ENCODE measurements at places on chromosomes 5 and 9.
A peak's percentile ranks its signal among the peaks of the same experiment; 100 is the strongest.

GRCh38 chr5:151469992-151470391, 22.6 kb downstream of the SLC36A1 start:
- no peak overlapping the region for H3K4me3 ChIP-seq
- peaks cover 17% of the 10 kb centered on the region for H3K36me3 ChIP-seq
- H3K27me3 ChIP-seq: no peaks in the 10 kb centered on the region
- no peak overlapping the region for H3K27ac ChIP-seq

- peak; percentile 80 for DNase-seq
- peak overlapping the region; percentile 61 for H3K4me3 ChIP-seq
- peak overlapping the region; percentile 100 for H3K27ac ChIP-seq
- peaks cover 93% of the 10 kb centered on the region for H3K4me1 ChIP-seq
Measured at GRCh38 chr5:142095035-142095434, 13.5 kb upstream of the NDFIP1 start.

DNA sequence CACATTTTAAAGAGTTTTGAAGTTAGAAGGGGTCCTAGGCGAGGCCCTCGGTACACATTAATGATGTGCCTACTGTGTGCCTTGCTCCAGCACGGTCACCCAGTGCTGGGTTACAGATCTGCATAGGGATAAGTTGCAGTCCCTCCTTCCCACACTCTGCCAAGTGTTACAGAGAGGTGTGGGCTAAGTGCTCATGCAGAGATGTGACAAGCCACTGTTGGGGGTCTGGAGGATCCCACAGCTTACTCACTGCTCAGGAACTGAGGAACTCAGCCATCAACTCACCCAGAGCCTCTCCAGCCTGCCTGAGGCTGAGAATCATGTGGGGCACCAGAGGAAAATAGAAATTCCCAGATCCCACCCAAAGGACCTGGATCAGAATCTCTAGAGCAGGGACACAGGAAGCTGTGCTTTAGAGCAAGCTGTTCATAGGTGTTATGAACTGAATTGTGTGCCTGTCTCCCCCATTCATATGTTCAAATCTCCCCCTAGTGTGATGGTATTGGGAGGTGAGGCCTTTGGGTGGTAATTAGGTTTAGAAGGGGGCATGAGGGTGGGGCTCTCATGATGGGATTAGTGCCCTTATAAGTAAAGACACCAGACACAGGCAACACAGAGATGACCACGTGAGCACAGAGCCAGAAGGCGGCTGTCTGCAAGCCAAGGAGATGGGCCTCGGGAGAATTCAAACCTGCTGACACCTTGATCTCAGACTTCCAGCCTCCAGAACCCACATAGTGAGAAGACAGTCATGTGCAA, 164.1 kb downstream of the HSD17B3 start:
- no peaks in the 10 kb centered on the region for H3K27me3 ChIP-seq
- DNase-seq: no peak
- peaks cover 20% of the 10 kb centered on the region for H3K4me1 ChIP-seq

DNA sequence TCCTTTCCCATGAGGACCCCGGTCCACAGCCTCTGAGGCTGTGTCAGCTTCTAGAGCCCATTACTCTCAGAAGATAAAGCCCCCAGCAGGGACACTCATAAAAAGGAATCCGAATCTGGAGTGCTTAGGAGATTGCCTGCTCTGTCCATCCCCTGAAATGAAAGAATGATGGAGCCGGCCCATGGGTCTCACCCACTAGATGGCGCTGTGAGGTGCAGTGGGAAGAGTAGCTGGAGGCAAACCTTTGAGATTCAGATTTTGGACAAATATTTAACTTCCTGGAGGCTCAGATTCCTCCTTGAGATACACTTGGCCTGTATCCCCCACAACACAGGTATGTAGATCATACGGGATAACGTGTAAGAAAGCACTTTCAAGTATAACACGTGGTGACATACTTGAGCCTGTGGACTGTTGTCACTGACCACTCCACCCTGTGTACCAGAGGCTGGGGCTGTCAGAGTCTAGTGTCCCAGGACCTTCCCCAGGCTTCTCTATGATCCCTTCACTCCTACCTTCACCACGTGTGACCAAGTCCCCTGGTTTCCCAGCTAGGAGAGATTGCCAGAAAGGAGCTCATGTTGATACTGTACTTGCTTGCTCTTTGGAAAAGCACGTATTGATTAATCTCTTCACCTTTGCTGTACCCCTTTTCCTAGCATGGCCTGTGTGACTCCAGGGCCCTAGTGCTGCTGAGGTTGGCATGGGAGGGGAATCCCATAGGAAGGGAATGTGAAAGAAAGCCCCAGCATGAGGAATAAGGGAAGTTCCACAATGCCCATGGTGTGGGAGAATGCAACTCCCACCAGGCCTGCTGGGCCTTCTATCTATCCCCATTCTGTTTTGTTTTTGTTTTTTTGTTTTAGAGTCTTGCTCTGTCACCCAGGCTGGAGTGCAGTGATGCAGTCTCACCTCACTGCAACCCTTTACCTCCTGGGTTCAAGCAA, 32.1 kb downstream of the TRMO start:
- peaks cover 5% of the 10 kb centered on the region for H3K4me1 ChIP-seq
- peak; percentile 76 for DNase-seq
- H3K27ac ChIP-seq: no peak overlapping the region
- H3K36me3 ChIP-seq: peaks cover 3% of the 10 kb centered on the region
- H3K4me3 ChIP-seq: no peak overlapping the region
- no peaks in the 10 kb centered on the region for H3K27me3 ChIP-seq

- peaks cover 40% of the 10 kb centered on the region for H3K27me3 ChIP-seq
- no peaks in the 10 kb centered on the region for H3K36me3 ChIP-seq
- no peak overlapping the region for H3K4me3 ChIP-seq
- DNase-seq: no peak
Measured at GRCh38 chr9:133278161-133279114, 3.4 kb upstream of the ABO start.

DNA sequence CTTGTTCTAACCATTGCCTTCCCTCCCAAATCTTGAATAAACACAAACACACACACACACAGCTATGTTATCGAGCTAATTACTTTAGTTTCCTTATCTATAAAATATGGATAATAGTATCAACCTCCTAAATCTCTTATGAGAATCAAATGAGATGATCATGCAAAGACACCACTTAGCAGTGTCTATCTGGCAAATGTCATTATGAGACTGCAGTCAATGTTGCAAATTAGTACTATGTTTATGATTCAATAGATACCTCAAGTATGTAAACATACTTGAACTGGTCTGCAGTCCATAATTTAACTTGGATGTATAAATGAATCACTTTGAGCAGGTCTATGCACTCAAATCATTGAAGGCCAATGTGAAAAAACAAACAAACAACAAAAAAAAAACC, 22.2 kb upstream of the ERAP2 start:
- H3K4me1 ChIP-seq: no peaks in the 10 kb centered on the region
- no peak for DNase-seq
- H3K36me3 ChIP-seq: no peaks in the 10 kb centered on the region
- no peak overlapping the region for H3K27ac ChIP-seq
- H3K27me3 ChIP-seq: no peaks in the 10 kb centered on the region
- H3K4me3 ChIP-seq: no peak overlapping the region

- DNase-seq: no peak
- H3K4me1 ChIP-seq: no peaks in the 10 kb centered on the region
- H3K4me3 ChIP-seq: no peak overlapping the region
Measured at GRCh38 chr5:61748651-61749050, 416.6 kb downstream of the ZSWIM6 start.

DNA sequence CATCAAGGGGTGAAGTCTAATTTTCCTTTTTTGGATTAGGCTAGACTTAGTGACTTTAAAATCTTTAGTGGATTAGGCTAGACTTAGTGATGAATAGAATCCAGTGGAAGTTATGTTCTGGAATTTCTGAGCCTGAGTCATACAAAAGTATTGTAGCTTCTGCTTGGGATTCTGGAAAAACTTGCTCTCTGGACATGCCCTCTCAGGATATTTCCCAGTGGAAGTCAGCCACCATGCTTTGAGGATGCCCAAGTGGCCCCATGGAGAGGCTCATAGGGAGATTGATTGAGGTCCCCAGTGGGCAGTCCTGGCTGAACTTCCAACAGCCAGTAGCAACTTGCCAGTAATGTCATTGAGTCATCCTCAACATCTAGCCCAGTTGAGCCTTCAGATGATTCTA, 112.4 kb upstream of the PRLR start:
- DNase-seq: no peak
- no peaks in the 10 kb centered on the region for H3K36me3 ChIP-seq
- H3K4me3 ChIP-seq: no peak overlapping the region
- no peak overlapping the region for H3K27ac ChIP-seq
- peaks cover 4% of the 10 kb centered on the region for H3K27me3 ChIP-seq

DNA sequence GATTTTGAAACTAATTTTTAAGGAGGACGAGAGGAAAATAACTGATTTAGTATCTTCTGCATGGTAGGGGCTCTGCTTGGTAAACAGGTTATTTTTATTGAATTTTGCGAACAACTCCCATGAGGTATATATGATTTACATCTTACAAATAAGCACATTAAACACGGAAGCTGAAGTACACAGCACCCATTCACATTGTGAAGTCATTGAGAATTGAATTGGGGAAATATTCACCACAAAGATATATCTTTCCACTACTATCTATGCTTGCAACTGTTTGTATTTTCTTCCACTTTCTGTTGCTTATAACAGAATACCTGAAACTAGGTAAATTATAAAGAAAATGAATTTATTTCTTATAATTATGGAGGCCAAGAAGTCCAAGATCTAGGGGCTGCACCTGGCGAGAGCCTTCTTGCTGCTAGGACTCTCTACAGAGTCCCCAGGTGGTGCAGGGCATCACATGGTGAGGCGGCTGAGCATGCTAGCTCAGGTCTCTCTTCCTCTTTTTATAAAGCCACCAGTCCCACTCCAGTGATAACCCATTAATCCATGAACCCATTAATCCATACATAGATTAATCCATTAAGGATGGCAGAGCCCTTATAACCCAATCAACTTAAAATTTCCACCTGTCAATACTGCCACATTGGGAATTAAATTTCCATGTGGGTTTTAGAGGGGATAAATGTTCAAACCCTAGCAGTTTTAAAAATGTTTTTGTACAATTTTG, 79.0 kb upstream of the ZNF608 start:
- H3K36me3 ChIP-seq: no peaks in the 10 kb centered on the region
- no peak overlapping the region for H3K27ac ChIP-seq
